HCT116 (cell line): ENCODE measurements at places on chromosomes 5 and 9.
A peak's percentile ranks its signal among the peaks of the same experiment; 100 is the strongest.

- no peaks in the 10 kb centered on the region for H3K36me3 ChIP-seq
- H3K4me3 ChIP-seq = no peak overlapping the region
- H3K4me1 ChIP-seq = no peaks in the 10 kb centered on the region
Measured at GRCh38 chr9:1707291-1707690, 307.9 kb upstream of the SMARCA2 start.

DNA sequence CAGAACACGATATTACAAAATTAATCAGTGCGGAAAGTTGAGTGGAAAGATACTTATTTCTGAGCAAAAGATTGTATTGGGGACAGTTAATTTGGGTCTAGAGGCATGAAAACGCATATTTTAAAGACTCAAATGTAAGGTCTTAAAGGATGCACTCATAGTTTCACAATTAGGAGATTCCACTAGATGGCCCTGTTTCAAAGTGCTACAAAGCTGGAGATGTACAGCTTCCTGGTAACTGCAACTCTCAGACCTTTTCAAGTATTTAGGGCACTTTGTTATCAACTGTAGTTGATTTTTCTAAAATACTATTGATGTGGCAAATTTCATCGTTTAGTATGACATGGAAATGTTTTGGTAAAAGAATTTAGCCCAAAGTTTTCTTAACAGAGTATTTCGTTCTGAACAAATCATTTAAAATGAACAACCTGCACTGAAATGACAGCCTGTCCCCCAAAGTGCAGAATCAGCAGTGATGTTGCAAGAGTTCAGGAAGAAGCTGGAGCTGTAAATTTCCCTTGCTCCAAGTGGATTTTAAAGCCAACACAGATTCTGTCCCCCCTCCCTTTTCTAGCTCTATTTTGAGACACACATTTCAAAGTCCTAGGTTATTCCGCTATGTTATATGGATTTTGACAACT is 16.2 kb upstream of the NDUFB6 start:
- no peaks in the 10 kb centered on the region for H3K4me1 ChIP-seq
- DNase-seq = peak; percentile 38
- no peak overlapping the region for H3K4me3 ChIP-seq
- H3K27ac ChIP-seq = no peak overlapping the region
- H3K36me3 ChIP-seq = no peaks in the 10 kb centered on the region
- no peaks in the 10 kb centered on the region for H3K27me3 ChIP-seq

DNA sequence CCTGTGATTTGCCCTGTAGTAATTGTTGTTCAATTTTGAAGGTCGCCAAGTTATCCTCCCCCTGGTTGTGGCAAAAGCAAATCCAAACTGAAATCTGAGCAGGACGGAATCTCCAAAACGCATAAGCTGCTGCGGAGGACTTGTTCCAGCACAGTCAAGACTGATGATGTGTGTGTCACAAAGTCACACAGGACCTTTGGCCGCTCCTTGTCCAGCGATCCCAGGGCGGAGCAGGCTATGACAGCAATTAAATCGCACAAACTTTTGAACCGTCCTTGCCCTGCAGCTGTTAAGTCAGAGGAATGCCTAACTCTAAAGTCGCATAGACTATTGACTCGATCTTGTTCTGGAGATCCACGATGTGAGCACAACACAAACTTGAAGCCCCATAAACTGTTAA is 128.4 kb downstream of the PARP8 start:
- no peak for DNase-seq
- no peak overlapping the region for H3K4me3 ChIP-seq
- no peaks in the 10 kb centered on the region for H3K27me3 ChIP-seq
- no peaks in the 10 kb centered on the region for H3K4me1 ChIP-seq

GRCh38 chr9:127114606-127115005 is 7.8 kb downstream of the ANGPTL2 start:
- H3K27ac ChIP-seq = no peak overlapping the region
- H3K27me3 ChIP-seq = no peaks in the 10 kb centered on the region
- DNase-seq = no peak

DNA sequence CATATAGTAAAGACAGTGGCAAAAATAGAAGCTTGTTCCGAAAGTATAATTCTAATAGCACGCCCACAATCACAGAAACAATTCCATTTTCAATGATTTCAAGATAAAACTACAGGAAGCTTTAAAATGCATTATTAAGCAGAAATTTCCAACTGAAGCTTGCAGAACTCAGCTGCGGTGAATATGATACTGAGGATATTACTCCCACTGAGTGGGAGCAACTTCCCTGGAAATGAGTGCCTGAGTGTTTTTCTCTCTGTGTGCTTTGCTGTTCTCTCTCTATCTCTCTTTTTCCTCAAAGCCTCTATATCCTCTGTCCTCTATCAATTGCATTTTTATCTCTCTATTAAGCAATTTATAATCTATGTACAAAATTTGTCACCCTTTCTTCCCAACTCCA is 187.5 kb upstream of the PRDM9 start:
- H3K4me1 ChIP-seq = no peaks in the 10 kb centered on the region
- no peaks in the 10 kb centered on the region for H3K27me3 ChIP-seq
- no peaks in the 10 kb centered on the region for H3K36me3 ChIP-seq
- H3K4me3 ChIP-seq = no peak overlapping the region
- no peak for DNase-seq

DNA sequence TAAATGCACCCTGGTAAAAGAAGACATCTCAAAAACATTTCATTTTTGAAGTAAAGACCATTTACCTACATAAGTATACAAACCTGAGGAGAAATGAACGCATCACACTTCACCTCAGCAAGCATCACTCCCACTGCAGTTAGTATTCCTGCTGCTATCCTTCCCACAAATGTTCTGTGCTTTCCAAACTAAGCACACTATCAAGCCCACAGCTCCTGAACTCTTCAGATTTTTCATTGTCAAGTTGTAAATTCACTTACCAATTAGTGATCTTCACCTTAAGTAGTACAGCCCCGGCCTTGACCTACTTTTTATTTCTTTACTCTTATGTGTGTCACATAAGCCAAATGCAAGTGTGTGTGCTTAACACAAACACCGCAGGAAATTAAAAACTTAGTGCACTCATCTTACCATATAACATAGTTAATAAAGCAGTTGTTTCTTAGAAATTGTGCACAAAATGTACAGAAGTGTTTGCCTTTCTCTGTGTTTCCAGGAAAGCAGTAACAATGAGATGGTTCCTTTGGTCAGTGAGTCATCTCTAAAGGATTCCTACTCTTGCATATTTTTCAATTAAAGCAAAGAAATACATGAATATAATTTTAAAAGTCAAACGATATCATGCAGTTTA is 169.4 kb downstream of the APBA1 start:
- DNase-seq = no peak
- no peak overlapping the region for H3K4me3 ChIP-seq
- H3K4me1 ChIP-seq = no peaks in the 10 kb centered on the region

- H3K27ac ChIP-seq = no peak overlapping the region
- DNase-seq = no peak
- no peaks in the 10 kb centered on the region for H3K36me3 ChIP-seq
- no peaks in the 10 kb centered on the region for H3K4me1 ChIP-seq
Measured at GRCh38 chr5:16568875-16569580, 47.8 kb downstream of the RETREG1 start.

GRCh38 chr5:127987354-127988145 is 96.0 kb upstream of the SLC12A2 start:
- H3K27ac ChIP-seq = peak overlapping the region; percentile 45; the same call in 1 of the 2 replicates
- H3K4me1 ChIP-seq = peaks cover 14% of the 10 kb centered on the region
- DNase-seq = no peak
- H3K36me3 ChIP-seq = no peaks in the 10 kb centered on the region
- H3K27me3 ChIP-seq = no peaks in the 10 kb centered on the region

GRCh38 chr5:151139015-151139414 is 18.6 kb downstream of the ANXA6 start:
- H3K36me3 ChIP-seq = peaks cover 5% of the 10 kb centered on the region; the same call in 1 of the 2 replicates
- H3K4me3 ChIP-seq = no peak overlapping the region
- H3K27ac ChIP-seq = no peak overlapping the region
- H3K27me3 ChIP-seq = no peaks in the 10 kb centered on the region
- no peak for DNase-seq

- DNase-seq = no peak
- no peaks in the 10 kb centered on the region for H3K27me3 ChIP-seq
- no peak overlapping the region for H3K4me3 ChIP-seq
Measured at GRCh38 chr5:31738199-31738598, 99.3 kb downstream of the PDZD2 start.

- no peak for DNase-seq
- H3K36me3 ChIP-seq = no peaks in the 10 kb centered on the region
- H3K27me3 ChIP-seq = peaks cover 15% of the 10 kb centered on the region; the same call in 1 of the 2 replicates
- no peaks in the 10 kb centered on the region for H3K4me1 ChIP-seq
Measured at GRCh38 chr5:180688330-180689070, 39.1 kb upstream of the FLT4 start.
